ENCODE measurements at places on chromosomes 7 and 10.

GRCh38 chr7:18157233-18157632, 129.6 kb upstream of the PRPS1L1 start:
- DNase-seq = no peak

GRCh38 chr7:112995059-112995824, 91.4 kb downstream of the GPR85 start:
- no peak for DNase-seq

- no peak for DNase-seq
These were observed 882 bp upstream of the CHCHD1 start for GRCh38 chr10:73780966-73781365.

DNA sequence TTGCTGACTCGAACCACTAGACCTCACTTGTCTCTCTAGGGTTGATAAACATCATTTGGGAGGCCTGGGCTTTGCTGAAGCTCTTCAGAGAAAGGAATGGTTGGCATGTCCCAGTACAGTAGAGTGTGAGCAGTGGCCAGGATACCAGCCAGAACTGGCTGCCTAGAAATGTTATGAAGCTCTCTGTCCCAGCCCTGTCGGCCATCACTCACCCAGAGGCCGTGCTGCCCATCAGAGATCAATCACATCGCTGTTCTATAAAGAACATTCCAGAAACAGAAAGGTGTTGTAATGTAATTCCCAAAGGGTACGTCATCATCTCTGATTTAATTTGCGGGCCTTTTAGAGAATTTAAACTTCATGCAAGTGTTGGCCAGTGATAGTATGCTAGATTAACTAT, 111.5 kb downstream of the PRPF18 start:
- no peak for DNase-seq

GRCh38 chr10:89518876-89519842, 16.2 kb downstream of the SLC16A12 start:
- DNase-seq = no peak
